RPMI8226 (cell line): ENCODE measurements at places on chromosomes 11 and 22.

- no peak for DNase-seq
Observed at GRCh38 chr11:127723714-127724113, 723.1 kb upstream of the KIRREL3 start.

GRCh38 chr11:111282562-111283075 is 15.7 kb upstream of the POU2AF3 start:
- no peak for DNase-seq

GRCh38 chr22:26124991-26125725 is 44.1 kb upstream of the SEZ6L start:
- DNase-seq = no peak

- no peak for DNase-seq
Observed at GRCh38 chr11:37184326-37184725, 586.3 kb upstream of the RAG2 start.

- no peak for DNase-seq
Observed at GRCh38 chr11:118312328-118312727, 7.8 kb downstream of the CD3E start.

- DNase-seq = no peak
Observed at GRCh38 chr22:45192701-45193187, 29.0 kb downstream of the NUP50 start.

GRCh38 chr22:40401532-40401931 is 31.1 kb downstream of the SGSM3 start:
- DNase-seq = no peak

GRCh38 chr22:50317178-50317577 is 9.6 kb downstream of the DENND6B start:
- no peak for DNase-seq

DNA sequence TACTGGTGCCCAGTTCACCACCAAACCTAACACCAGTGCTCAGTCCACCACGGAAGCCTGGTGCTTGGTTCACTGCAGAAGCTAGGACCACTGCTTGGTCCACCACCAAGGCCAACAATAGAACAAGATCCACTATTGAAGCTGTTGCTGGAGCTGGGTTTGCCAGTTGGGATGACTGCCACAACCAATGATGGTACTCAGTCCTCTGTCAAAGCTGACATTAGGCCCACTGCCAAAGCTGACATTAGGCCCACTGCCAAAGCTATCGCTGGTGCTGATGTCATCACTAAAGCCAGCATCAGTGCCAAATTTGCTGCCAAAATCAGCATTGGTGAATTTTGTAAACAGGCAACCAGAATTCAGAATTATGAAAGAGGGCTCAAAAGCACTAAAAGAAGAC is 1850.2 kb upstream of the RAG2 start:
- peak; percentile 71 for DNase-seq

- DNase-seq = no peak
Observed at GRCh38 chr11:6979365-6979764, 40.8 kb downstream of the ZNF214 start.

- no peak for DNase-seq
Observed at GRCh38 chr11:95375886-95376285, 144.9 kb upstream of the SESN3 start.

- no peak for DNase-seq
Observed at GRCh38 chr11:96200243-96200642, 142.8 kb downstream of the MAML2 start.

GRCh38 chr11:12083380-12083779 is 27.0 kb upstream of the MICAL2 start:
- no peak for DNase-seq

DNA sequence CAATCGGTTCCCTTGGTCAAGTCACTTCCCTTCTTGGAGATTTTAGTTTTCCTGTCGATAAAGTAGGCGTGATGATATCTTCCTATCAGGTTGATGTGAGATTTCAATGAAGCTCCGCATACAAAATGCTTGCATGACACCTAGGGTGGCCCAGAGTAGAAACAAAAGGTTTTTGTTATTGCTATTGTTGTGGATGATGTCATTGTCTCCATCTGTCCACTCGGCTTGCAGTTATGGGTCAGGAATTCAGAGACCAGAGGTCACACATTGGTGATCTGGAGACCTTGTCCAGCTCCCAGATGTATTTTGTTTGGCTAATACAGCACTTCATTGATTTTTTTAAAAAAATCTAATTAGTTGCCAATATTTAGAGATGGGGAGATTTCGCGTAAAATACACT is 382.1 kb downstream of the MN1 start:
- no peak for DNase-seq

DNA sequence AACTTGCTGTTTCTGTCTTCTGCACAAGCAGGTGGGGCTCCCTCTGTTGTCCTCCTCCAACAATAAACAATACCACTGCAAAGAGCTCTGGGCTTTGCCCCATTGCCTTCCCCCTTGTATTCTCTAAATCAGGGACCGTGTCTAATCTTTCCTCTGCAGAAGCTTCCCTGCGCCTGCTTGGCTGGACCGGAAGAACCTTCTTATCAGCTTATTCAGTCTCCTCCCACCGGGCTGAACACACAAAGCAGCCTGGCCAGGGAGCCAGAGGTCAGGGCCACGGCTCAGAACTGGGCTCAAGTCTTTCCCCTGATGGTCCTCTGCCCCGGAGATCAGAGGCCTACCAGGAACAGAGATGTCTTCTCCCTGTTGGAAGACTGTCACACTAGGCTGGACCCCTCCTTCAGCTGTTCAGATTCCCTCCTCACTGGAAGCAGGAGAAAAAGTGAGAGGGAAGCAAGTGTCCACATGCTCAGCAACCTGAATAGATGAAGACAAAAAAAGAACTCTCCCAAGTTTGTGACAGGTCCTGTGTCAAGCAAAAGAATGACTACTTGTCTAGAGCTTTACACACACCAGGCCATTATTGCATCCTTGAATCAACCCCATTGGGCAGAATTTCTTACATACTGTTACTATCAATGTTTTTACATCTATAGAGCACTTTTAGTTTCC is 63.7 kb downstream of the RAB30 start:
- peak; percentile 33 for DNase-seq

DNA sequence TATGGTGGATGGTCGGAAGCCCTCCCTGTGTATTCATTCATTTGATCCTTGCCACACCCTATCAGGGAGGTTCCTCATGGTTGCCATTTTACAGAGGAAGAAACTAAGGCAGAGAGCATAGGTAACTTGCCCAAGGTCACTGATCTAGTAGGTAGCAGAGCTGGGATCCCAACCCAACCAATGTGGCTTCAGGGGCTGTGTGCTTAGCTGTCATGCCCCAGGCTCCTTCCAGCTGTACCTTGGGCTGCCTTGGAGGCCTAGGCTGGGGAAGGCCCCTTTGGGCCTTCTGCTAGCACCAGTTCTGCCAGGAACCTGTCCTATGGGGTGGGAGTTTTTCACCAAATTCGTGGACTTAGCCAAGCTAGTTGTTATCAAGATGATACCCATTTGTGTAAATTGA is 8.6 kb downstream of the BAD start:
- no peak for DNase-seq

DNA sequence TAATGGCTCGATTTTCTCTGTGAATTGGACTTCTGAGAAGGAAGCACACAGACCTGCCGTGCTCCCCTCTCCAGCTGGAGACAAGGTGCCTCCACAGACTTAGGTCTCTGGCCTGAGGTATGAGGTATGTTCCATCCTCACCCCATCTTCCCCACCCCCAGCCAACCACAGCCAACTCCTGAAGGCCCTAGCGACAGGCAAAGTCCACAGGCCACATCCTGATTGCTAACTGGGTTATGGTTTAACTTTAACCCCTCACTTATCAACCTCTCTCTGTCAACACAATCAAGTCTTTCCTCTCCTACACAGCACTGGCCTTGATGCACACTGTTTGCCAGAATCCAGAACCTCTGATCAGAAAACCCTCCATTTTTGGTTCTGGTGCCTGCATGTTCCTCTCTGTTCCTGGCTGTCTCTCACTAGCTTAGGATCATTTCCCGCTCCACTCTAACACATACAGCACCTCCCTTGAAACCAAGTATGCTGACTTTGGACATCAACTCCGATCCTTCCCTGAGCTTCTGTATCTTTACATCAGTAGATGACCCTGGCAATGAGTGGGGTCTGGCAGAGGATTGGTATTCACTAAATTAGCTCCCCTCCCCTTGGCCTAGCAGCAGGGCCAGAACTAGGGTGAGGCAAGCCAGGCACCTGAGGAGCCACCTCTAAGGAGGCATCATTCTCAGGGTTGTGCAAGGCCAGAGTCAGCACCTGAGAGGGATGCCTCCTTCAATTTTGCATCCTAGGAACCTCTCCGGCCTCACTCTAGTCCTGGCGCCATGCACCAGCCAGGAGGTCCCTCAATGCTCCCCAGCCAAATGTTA is 22.0 kb downstream of the JAML start:
- no peak for DNase-seq

GRCh38 chr11:11732116-11732515 is 109.7 kb upstream of the USP47 start:
- DNase-seq = no peak

DNA sequence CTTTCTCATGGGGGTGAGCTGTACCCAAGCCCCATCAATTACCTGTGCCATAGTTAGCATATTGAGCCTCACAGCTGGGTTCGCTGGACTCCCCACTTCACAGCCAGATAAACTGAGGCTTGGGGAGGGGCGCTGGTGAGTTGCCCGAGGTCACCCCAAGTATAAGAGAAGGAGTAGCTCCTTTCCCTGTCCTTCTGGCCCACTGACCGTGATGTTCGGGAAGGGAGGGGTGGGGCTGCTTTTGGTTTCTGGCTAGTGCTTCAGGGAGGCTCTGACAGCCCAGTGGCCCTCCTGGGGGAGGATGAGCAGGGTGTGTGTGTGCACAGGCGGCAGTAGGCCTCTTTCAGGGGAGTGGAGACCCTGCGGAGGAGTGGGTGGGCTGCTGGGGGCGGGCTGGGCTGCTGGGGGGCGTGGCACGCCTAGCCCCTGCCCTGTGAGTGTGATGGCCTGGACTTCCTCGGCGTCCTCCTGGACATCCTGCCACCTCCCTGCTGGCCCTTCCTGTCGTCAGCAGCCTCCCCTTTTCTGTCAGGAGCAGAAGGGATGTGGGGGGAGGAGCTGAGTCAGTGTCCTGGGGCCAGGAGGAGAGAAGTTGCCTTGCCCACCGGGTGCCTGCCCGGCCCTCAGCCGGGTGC is 50.3 kb downstream of the TRIOBP start:
- no peak for DNase-seq

DNA sequence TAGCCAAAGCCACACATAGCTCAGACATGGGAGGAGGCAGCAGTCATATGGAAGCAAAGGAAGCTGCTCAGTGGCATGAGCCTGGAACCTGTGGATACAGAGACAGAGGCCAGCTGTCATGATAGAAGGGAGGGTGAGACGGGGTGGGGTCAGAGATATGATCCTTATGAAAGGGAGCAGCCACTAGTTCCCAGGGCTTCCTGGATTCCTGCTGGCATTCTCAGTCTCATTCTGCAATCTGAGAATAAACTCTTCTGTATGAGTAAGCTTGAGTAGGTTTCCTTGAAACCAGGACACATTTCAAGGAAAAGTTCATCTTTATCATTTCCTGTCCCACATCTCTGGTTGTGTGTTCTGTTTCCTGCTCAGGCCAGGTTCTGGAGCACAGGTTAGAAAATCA is 220.2 kb upstream of the SNX19 start:
- DNase-seq = no peak

GRCh38 chr11:116278076-116278475 is 494.7 kb downstream of the BUD13 start:
- no peak for DNase-seq

GRCh38 chr11:134151083-134151747 is 72.6 kb downstream of the NCAPD3 start:
- DNase-seq = no peak

DNA sequence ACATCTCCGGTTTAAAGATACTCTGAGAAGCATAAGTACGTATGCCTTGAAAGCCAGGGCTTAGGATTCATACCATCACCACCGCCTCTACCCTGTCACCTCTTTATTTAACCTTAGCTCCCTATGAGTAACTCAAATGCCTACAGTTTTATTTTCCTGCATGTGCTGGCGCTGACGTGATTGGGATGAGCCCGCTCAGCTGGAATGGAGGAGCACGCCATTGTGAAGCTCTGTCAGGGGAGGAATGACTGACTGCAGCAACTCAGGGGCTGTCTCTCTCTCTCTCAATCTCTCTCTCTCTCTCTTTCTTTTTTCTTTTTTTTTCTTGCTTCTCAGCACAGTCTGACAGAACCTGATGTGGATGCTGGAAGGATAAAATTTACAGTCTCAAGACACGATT is 12.4 kb downstream of the CAVIN3 start:
- no peak for DNase-seq

GRCh38 chr11:95853138-95853537 is 62.8 kb downstream of the CEP57 start:
- DNase-seq = no peak

- DNase-seq = no peak
Observed at GRCh38 chr11:42179216-42179615, 719.8 kb upstream of the LRRC4C start.

- no peak for DNase-seq
Observed at GRCh38 chr11:2527621-2528291, 82.9 kb downstream of the KCNQ1 start.

DNA sequence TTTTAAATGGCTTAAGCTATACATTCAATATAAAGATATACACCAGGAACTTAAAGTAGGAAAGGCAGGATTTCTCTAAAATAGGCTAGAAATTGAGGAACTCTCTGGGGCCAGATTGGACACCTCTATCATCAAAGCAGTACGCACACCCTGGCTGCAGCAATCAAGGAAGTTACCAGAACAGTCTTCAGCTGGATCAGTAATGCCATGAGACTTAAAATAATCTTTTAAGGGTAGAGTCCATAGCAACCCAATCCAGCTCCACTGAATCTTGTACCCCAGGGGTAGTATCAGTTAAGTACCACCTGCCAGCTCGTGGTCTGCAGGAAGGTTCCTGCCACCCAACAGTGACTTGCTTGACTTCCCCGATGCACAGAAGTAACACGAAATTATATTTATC is 3.0 kb downstream of the RDX start:
- no peak for DNase-seq

DNA sequence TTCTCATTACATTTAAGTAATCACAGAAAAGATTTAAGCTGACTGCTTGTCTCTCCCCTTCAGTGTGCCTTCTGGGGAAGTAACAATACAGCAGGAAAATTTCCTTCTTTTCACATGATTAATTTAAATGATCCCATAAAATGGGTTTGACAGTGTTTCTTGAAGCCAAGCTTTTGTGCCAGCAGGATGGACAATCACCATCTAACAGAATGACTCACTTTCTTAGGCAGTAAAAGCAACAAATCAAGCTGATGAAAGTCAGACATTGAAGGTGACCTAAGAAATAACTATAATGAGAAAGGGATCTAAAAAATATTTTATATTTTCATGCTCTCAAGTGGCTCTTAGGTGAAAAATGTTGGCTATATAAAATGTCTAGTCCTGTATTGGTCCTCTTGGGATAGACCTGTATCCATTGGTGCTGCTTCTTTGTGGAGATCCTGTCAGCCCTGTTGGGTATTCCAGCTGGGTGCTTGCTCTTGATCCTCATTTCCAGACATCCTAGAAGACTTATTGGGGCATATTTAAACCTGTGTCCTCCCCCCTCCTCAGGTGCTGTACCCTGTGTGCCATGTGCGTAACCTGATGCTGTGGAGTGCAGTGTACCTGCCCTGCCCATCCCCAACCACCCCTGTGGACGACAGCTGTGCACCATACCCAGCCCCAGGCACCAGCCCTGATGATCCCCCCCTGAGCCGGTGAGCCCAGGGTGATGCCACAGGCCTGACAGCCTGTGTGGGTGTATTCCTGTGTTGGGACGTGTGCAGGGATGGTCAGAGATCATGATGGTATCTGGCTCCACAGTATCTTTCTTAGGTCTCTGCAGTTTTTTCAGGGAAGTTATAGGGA is 62.7 kb upstream of the HORMAD2 start:
- no peak for DNase-seq
